SK-N-SH (cell line): ENCODE measurements at places on chromosomes 1 and 21. TPM values are rescaled to one million over a fixed set of nuclear protein-coding genes. Genes with fewer than 3 reads are reported as not detected.

GRCh38 chr1:108877348-108878159 is 769 bp downstream of the GPSM2 start:
- H3K4me3 ChIP-seq, result peak overlapping the region; percentile 88
- peaks cover 3% of the 10 kb centered on the region for H3K36me3 ChIP-seq
- peak overlapping the region; percentile 55 for H3K27ac ChIP-seq
- DNase-seq, result peak; percentile 30
- H3K27me3 ChIP-seq, result no peaks in the 10 kb centered on the region
- peaks cover 2% of the 10 kb centered on the region for H3K4me1 ChIP-seq

- H3K36me3 ChIP-seq, result no peaks in the 10 kb centered on the region
- peaks cover 18% of the 10 kb centered on the region for H3K4me1 ChIP-seq
- H3K27ac ChIP-seq, result peak overlapping the region; percentile 72; the same call in 1 of the 2 replicates
- DNase-seq, result no peak
- H3K4me3 ChIP-seq, result no peak overlapping the region
Measured at GRCh38 chr1:155005076-155006011, 2.7 kb downstream of the ZBTB7B start.

DNA sequence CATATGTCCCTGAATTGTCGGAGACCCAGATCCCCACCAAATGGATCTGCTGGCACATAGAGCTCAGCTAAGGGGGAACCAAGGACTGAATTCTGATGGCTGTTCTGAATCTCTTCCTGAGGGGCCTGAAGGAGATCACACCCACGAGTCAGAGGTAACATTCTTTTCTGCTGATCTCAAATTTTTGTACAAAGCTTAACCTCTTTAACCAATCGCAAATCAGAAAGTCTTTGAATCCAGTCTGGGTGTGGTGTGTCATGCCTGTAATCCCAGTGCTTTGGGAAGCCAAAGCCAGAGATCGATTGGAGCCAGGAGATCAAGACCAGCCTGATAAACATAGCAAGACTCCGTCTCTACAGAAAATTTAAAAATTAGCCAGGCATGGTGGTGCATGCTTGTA is 62.8 kb upstream of the PRRC2C start:
- no peaks in the 10 kb centered on the region; the same call in none of the 2 replicates for H3K4me1 ChIP-seq
- H3K4me3 ChIP-seq, result no peak overlapping the region
- no peaks in the 10 kb centered on the region for H3K27me3 ChIP-seq
- no peak for DNase-seq
- no peaks in the 10 kb centered on the region for H3K36me3 ChIP-seq

GRCh38 chr1:209584231-209584672 is 738 bp downstream of the CAMK1G start:
- H3K27ac ChIP-seq, result no peak overlapping the region
- peak overlapping the region; percentile 80 for H3K4me3 ChIP-seq

DNA sequence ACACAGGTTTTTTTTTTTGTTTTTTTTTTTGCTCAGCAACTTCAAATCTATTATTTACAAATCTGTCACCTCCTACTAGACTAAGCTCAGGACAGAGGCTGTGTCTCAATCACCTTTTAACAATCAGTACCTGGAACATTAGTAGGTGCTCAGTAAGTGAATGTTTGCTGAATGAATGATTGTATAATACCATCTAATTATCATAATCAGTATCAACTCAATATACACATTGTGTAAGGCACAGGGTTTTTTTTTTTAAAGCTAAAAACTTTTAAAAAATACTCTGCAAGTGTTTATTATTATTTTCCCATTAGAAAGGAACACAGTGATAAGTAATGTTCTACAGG is 9.2 kb downstream of the ERRFI1 start:
- H3K27me3 ChIP-seq, result no peaks in the 10 kb centered on the region
- H3K4me1 ChIP-seq, result peaks cover 55% of the 10 kb centered on the region
- no peak overlapping the region; the same call in 1 of the 2 replicates for H3K27ac ChIP-seq
- DNase-seq, result no peak
- no peak overlapping the region for H3K4me3 ChIP-seq
- H3K36me3 ChIP-seq, result peaks cover 32% of the 10 kb centered on the region

DNA sequence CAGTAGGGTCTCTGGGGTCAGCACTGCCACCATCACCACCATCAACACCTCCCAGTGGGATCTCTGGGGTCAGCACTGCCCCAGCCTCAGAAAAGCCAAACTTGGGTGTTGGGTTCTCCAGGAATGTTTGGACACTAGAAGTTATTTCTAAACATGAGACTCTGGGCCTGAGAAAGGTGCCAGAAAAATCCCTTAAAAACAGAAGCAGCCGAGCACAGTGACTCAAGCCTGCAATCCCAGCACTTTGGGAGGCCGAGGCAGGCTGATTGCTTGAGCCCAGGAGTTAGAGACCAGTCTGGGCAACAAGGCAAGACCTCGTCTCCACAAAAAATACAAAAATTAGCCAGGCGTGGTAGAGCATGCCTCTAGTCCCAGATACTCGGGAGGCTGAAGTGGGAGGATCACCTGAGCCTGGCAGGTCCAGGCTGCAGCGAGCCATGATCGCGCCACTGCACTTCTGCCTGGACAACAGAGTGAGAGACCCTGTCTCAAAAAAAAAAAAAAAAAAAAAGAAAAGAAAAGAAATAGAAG is 470 bp downstream of the PTAFR start:
- H3K36me3 ChIP-seq, result no peaks in the 10 kb centered on the region
- no peak overlapping the region for H3K27ac ChIP-seq
- no peak for DNase-seq
- no peaks in the 10 kb centered on the region for H3K4me1 ChIP-seq
- H3K4me3 ChIP-seq, result no peak overlapping the region

- peaks cover 9% of the 10 kb centered on the region; the same call in 1 of the 2 replicates for H3K4me1 ChIP-seq
- H3K27me3 ChIP-seq, result no peaks in the 10 kb centered on the region
- H3K36me3 ChIP-seq, result no peaks in the 10 kb centered on the region
- no peak overlapping the region for H3K4me3 ChIP-seq
Measured at GRCh38 chr1:53696571-53696970, 42.4 kb downstream of the GLIS1 start.

GRCh38 chr1:33454646-33455282 is 17.7 kb upstream of the ZSCAN20 start:
- no peak overlapping the region for H3K4me3 ChIP-seq
- H3K27ac ChIP-seq, result no peak overlapping the region
- no peak for DNase-seq
- H3K4me1 ChIP-seq, result no peaks in the 10 kb centered on the region; the same call in 1 of the 2 replicates
- no peaks in the 10 kb centered on the region for H3K36me3 ChIP-seq

- no peak overlapping the region for H3K4me3 ChIP-seq
- H3K27me3 ChIP-seq, result no peaks in the 10 kb centered on the region
- DNase-seq, result no peak
- peak overlapping the region; percentile 47; the same call in 1 of the 2 replicates for H3K27ac ChIP-seq
- H3K4me1 ChIP-seq, result no peaks in the 10 kb centered on the region
- no peaks in the 10 kb centered on the region for H3K36me3 ChIP-seq
Measured at GRCh38 chr1:239675735-239676134, 289.4 kb downstream of the CHRM3 start.

GRCh38 chr1:165330483-165330882 is 26.0 kb downstream of the LMX1A start:
- H3K4me1 ChIP-seq, result no peaks in the 10 kb centered on the region
- H3K36me3 ChIP-seq, result no peaks in the 10 kb centered on the region
- DNase-seq, result no peak
- no peak overlapping the region for H3K27ac ChIP-seq

- no peak overlapping the region for H3K27ac ChIP-seq
- H3K4me1 ChIP-seq, result 0 out of 2 replicates have a peak, but pooled peaks cover 3% of the 10 kb centered on the region
- no peaks in the 10 kb centered on the region for H3K27me3 ChIP-seq
- no peaks in the 10 kb centered on the region for H3K36me3 ChIP-seq
Measured at GRCh38 chr1:26677306-26678115, 18.3 kb upstream of the ARID1A start.

The TMPRSS3 gene
- polyA plus RNA-seq, result not detected in 2 replicates

GRCh38 chr1:145960468-145961108 is 2.8 kb upstream of the LIX1L start:
- no peaks in the 10 kb centered on the region for H3K27me3 ChIP-seq
- peak overlapping the region; percentile 69 for H3K4me3 ChIP-seq
- peak; percentile 90 for DNase-seq
- H3K27ac ChIP-seq, result peak overlapping the region; percentile 44; the same call in 1 of the 2 replicates
- peaks cover 57% of the 10 kb centered on the region for H3K4me1 ChIP-seq

The EFNA3 gene
- 5.5 and 6.0 TPM in 2 replicates for polyA plus RNA-seq

DNA sequence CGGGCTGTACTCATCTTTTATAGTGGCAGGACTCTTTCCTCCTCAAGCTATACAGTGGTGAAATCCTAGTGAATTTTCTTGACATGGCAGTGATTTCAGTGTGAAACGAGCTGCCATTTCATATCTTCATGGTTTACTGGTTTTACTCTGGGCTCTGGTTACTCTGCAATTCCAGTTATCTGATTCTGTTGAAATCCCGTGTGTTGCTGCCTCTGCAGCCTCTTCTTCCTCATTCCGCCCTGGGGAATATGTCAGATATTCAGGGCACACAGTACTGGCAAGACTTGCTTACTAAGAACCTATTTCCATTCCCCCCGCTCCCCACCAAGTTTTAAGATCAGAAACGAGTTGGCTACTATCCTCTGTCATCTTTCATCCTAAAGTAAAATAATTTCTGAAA is 7.9 kb upstream of the OR2B11 start:
- H3K27ac ChIP-seq, result no peak overlapping the region
- no peaks in the 10 kb centered on the region for H3K36me3 ChIP-seq
- DNase-seq, result no peak
- peaks cover 30% of the 10 kb centered on the region; the same call in 1 of the 2 replicates for H3K27me3 ChIP-seq

The TDRD5 gene
- not detected in 2 replicates for polyA plus RNA-seq

DNA sequence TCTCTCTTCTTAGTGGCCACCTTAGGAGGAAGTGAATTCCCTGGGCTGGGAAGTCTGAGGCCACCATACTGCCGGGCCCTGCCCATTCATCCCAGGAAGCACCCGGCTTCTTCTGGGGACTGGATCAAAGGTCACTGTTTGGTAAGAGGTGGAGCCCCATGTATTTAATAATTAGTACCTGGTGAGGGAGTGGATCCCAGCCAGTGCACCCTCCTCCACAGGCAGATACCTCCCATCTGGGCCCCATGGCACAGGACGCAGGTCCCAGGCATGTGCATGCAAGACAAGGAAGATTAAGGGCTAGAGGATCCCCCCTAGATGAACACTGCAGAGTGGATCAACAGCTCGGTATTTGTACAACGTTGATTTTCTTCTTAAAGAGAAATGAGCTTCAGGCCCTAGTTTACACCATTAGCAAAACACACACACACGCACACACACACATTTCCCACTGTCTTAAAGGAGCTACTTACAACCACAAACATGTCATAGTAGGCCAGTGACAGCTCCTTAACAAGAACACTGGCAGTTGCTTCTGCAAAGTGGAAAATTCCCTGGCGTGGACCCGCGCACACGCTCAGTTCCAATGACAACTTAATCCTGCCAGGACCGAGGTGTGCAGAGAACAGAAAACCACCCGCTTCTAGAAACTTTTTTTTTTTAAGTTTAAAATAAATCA is 90.7 kb downstream of the MRPL37 start:
- H3K36me3 ChIP-seq, result no peaks in the 10 kb centered on the region
- H3K4me1 ChIP-seq, result peaks cover 81% of the 10 kb centered on the region; the same call in 1 of the 2 replicates
- no peaks in the 10 kb centered on the region for H3K27me3 ChIP-seq
- no peak overlapping the region for H3K27ac ChIP-seq
- no peak overlapping the region for H3K4me3 ChIP-seq

The ARTN gene
- 0.26 and 0.69 TPM in 2 replicates for polyA plus RNA-seq

DNA sequence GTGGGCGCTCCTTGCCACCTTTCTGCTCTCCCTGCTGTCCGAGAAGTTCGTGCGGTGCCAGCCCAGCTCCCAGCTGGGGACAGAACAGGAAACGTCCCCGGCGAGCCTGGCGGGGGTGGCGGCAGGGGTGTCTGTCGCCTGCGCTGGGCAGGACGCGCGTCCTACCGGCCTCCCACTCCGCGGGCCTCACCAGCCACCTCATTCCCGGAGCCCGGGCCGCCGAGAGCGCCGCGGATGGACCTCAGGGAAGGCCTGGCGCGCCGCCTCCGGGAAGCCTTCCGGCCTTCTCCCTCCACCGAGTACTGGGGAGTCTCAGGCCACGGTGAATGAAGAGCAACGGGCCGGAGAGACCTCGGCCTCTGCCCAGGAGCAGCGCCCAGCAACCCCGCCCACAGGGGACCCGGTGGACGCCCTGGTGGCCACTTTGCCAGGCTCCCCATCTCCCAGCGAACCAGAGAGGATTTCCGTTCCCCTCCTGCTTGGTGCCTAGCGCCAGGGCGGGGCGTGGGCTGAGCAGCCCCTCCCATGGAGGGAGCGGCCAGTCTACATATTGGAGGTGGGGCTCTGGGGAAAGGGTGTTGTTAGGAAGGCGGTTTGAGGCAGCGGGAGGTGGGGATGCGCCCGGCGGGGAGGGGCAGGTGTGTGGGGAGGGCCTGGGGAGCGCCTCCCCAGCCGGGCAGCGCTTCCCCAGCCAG is 9.5 kb upstream of the TNFRSF14 start:
- peak overlapping the region; percentile 59 for H3K4me3 ChIP-seq
- H3K4me1 ChIP-seq, result peaks cover 56% of the 10 kb centered on the region; the same call in 1 of the 2 replicates
- H3K27me3 ChIP-seq, result no peaks in the 10 kb centered on the region
- peak overlapping the region; percentile 82 for H3K27ac ChIP-seq
- no peaks in the 10 kb centered on the region for H3K36me3 ChIP-seq
- peak; percentile 92 for DNase-seq

DNA sequence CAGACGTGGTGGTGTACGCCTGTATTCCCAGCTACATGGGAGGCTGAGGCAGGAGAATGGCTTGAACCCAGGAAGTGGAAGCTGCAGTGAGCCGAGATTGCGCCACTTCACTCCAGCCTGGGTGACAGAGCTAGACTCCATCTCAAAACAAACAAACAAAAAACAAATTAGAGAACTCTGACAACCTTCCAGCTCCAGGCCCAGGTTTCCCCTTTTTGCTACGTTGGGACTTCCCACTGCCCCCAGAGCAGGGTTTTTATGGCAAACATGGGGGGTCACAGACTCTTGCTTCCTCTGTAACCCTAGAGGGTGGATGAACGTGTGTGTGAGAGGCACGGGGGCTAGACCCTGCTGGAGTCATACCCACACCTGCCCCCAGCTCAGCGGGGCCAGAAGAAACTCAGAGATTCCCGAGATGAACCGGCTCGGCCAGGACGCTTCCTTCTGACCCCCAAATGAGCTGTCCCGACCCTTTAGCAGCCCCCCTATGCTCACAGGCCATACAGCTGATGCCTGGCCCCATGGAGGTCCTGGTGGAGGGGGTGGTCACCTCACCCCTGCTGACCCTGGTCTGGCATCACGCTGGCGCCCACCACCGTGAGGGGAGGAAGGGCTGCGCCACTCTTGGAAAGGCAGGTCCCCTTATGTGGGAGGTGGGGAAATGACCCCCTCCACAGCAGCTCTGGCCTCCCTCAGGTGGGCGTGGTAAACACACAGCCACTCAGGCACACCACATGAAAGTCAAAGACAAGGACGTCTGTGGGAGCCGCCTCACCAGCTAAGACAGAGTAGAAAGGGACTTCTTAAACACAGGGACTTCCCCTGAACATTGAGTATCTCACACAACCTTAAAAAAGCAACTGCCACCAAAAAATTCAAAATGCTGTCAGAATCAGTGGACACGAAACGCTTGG is 7.1 kb downstream of the GPR157 start:
- H3K36me3 ChIP-seq, result no peaks in the 10 kb centered on the region
- DNase-seq, result no peak
- no peaks in the 10 kb centered on the region for H3K4me1 ChIP-seq
- no peak overlapping the region for H3K27ac ChIP-seq
- H3K27me3 ChIP-seq, result no peaks in the 10 kb centered on the region

DNA sequence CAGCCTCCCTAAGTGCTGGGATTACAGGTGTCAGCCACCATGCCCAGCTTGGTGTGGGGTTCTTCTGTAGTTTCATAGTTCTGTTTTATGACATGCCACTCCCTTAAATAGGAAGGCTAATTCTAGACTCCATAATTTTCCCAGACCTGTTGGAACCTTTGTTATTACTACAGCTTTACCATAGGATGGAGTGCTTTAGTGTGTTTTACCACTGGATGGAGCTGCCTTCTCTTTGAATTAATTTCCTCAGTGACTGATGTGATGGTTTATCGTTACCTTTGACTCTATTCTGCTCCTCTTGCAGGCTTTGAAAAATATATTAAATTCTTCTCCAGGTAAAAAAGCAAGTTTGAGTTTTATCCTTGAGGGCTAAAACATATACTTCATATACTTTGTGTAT is 84.6 kb upstream of the NEK7 start:
- H3K36me3 ChIP-seq, result no peaks in the 10 kb centered on the region
- DNase-seq, result no peak
- no peak overlapping the region for H3K4me3 ChIP-seq
- H3K4me1 ChIP-seq, result no peaks in the 10 kb centered on the region

The MEX3A gene
- 15.1 and 16.2 TPM in 2 replicates for polyA plus RNA-seq
